ENCODE measurements at places on chromosomes 16 and 17. TPM values are rescaled to one million over a fixed set of nuclear protein-coding genes. Genes with fewer than 3 reads are reported as not detected.
A peak's percentile ranks its signal among the peaks of the same experiment; 100 is the strongest.

GRCh38 chr16:28865722-28866453, 2.2 kb downstream of the SH2B1 start:
- no peak for DNase-seq

Gene LDHD
- 0.42 TPM for total RNA-seq

DNA sequence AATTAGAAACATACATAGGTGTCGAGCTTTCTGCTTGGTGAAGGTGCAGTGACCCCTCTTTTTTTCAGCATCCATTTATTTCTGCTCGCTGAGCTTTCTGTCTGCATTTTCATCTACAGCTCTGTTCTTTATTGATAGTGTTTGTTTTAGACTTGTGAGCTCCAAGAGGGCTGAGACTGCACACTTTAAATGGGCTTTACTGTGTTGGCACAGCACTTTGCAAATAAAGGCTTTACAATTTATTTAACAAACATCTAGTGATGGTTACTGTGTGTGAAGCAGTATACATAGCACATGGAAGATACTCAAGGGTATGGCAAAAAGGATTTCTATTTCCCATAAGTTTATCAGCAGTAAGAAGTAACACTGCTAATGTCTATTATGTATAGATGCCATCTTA, 563.7 kb upstream of the HSBP1 start:
- no peak for DNase-seq

GRCh38 chr17:75783069-75783783, 1.4 kb upstream of the UNK start:
- peak; percentile 64 for DNase-seq

DNA sequence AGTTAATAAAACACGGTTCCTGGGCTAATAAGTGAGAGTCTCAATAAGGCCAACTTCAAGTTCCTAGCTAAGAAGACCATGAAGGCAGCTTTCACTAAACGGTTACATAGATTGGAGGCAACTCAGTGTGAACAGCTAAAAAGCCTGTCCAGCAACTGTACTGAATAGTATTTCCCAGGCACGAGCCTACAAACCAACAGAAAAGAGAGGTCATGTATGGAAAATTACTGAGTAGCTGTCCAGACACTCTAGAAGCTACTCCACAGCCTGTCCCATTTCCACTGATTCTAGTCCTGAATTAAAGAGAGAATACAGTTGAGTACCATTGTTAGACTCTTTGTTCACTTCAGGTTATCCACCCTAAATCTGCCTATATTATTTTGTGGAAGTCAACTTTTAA, 36.5 kb upstream of the C17orf78 start:
- DNase-seq: no peak

Data from M059J (cell line).